ENCODE measurements at places on chromosomes 2 and 18. TPM values are rescaled to one million over a fixed set of nuclear protein-coding genes. Genes with fewer than 3 reads are reported as not detected.
A peak's percentile ranks its signal among the peaks of the same experiment; 100 is the strongest.

Gene SERPINB12
- 1.5 TPM for total RNA-seq

Gene SLC23A3
- 1.7 TPM for total RNA-seq

Gene RAB27B
- total RNA-seq = 35.9 TPM

Gene PROM2
- 59.7 TPM for total RNA-seq

Gene ALPG
- not detected for total RNA-seq

Gene UGT1A8
- 0.13 TPM for total RNA-seq

Gene SELENOI
- 29.3 TPM for total RNA-seq

Gene EEF1B2
- 243 TPM for total RNA-seq

Gene DSC1
- 1.1 TPM for total RNA-seq

GRCh38 chr2:25281941-25282340 is 59.8 kb downstream of the DNMT3A start:
- no peaks in the 10 kb centered on the region for H3K27me3 ChIP-seq
- no peak for DNase-seq
- no peak overlapping the region for H3K4me3 ChIP-seq
- H3K27ac ChIP-seq = no peak overlapping the region
- H3K4me1 ChIP-seq = peaks cover 24% of the 10 kb centered on the region

DNA sequence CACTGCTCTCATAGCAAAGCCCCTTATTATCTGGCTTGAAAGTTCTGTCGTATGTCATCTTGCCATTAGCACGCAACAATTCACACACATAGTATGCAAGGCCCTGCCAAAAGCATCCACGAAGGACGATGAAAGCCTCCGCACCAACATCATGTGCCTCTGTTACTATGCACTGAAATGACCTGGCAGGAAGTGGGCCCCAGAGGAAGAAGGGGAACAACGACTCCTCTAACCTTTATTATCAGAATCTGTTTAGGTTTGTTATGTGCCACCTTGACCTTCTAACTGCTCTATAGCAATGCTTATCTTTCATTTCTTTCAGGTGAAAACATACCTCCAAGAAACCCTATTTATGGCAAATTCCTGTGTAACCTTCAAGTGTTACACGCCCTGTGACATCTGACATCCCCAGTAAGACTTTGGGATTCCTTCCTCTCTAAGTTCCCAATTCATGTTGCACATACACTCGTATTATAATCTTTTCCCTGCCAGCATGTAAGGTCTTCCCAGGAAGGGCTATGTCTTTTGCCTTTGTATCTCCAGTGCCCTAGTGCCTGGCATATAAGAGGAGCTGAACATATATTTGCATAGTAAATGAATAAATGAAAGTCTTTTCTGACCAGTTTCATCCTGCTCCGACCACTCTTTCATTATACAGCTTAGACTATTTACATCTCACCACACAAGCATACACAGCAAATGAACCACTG is 7.0 kb upstream of the NDUFV2 start:
- H3K27me3 ChIP-seq = no peaks in the 10 kb centered on the region
- H3K4me3 ChIP-seq = no peak overlapping the region
- no peaks in the 10 kb centered on the region for H3K36me3 ChIP-seq
- DNase-seq = no peak
- no peak overlapping the region for H3K27ac ChIP-seq

DNA sequence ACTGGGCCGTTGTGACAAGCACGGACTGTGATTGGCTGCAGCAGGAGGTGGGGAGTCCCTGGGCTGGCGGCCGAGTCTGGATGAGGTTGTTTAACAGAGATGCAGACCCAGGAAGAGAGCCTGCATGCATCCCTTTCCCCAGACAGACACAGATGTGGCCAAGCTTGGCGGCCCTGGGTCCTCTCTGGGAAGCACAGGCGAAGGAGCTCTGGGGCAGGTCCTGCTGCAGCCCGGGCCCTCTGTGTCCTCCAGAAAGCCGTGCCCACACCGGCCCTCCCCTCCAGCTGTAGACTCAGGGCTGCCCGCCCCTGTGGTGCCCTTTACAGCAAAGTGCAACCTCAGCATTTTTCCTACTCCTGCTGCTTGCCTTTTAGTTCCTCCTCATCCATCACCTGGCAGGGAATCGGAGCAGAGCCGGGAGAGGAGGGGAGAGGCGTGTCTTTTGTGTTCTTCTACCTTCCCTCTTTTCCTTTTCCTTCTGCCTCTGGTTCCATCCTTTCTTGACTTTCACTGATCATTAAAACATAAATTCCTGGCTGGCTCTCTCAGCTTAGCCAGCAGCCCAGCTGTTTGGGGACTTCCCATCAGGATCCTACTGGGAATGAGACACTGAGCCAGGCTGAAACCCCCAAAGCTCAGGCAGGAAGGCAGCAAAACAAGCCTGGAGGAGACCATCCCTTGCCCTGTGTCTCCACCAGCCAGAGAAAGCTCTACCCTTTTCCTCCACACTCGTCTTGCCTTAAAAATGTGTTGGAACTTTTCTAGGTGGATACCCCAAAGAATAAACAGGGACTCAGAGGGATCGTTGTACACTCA is 75.0 kb downstream of the CTIF start:
- no peak overlapping the region for H3K4me3 ChIP-seq
- no peak overlapping the region for H3K27ac ChIP-seq
- H3K4me1 ChIP-seq = peaks cover 51% of the 10 kb centered on the region
- DNase-seq = no peak
- no peaks in the 10 kb centered on the region for H3K36me3 ChIP-seq

GRCh38 chr2:216519154-216519762 is 20.6 kb downstream of the RPL37A start:
- H3K4me3 ChIP-seq = no peak overlapping the region
- H3K36me3 ChIP-seq = no peaks in the 10 kb centered on the region
- H3K4me1 ChIP-seq = no peaks in the 10 kb centered on the region

DNA sequence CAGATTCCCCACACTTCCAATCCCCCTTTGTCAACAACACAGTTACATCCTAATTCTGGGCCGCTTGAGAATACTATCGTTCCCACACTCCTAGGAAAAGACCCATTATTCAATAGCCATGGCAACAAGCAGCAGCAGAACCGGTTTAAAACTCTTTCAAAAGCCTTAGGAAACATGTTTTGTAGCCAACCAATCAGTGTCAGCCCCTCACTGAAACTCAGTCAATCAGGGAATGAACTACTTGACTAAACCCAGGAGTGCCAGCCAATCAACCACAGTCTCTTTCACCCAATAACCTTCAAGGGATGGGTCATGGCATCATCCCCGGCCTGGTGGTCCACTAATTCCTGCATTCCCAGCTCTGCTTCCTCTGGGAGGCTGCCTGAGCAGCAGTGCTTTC is 204.8 kb upstream of the HS6ST1 start:
- no peaks in the 10 kb centered on the region for H3K4me1 ChIP-seq
- no peaks in the 10 kb centered on the region for H3K36me3 ChIP-seq
- H3K27me3 ChIP-seq = no peaks in the 10 kb centered on the region

DNA sequence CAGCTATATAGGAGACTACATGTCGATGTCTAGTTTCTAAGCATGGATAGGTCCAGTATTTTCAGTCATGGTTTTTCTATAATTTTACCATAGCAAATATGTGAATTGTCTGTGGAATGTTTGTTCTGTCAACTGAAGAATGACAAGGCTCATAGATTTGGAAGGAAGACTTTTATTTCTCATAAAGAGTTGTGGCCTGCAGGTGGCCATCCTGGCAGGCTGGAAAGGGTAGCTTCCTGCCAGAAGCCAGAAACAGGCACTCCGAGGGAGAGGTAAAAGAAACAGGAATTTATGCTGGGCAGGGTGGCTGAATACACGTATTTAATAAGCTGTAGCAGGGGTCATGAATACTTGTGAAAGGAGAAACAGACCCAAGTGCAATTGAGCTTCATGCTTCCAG is 182.1 kb downstream of the PARD3B start:
- H3K4me3 ChIP-seq = no peak overlapping the region
- H3K27me3 ChIP-seq = no peaks in the 10 kb centered on the region
- no peaks in the 10 kb centered on the region for H3K4me1 ChIP-seq
- H3K27ac ChIP-seq = no peak overlapping the region
- no peak for DNase-seq

DNA sequence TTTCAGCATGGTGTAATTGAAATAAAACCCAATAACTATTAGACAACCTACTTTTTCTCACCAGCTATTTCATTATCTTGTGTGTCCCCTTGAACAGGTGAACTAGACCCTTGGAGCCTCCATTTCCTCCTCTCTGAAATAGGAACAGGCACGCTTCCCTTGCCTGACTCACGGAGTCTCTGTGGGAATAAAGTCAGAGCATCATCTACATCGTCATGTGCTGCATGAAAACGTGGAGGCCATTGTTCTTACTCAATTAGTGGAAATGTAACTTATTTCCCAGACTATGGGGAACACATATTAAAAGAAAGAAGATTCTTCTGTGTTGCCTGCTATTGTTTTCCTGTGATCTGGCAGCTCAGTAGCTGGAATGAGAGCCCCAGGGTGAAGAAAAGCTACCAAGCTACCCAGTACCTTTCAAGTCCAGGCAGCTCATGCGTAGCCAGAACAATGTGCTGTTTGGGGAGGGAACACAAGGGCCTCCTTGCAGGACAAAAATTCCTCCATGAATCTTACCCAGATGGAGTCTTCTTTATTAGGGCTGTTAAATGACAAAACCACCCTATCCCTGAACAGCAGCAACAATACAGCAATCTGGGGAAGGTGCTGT is 59.8 kb downstream of the SOX11 start:
- H3K4me3 ChIP-seq = no peak overlapping the region
- H3K4me1 ChIP-seq = no peaks in the 10 kb centered on the region
- H3K36me3 ChIP-seq = no peaks in the 10 kb centered on the region
- DNase-seq = no peak
- no peaks in the 10 kb centered on the region for H3K27me3 ChIP-seq

GRCh38 chr18:31275722-31276463 is 42.1 kb upstream of the DSG1 start:
- no peak for DNase-seq
- no peaks in the 10 kb centered on the region for H3K4me1 ChIP-seq
- no peak overlapping the region for H3K4me3 ChIP-seq
- H3K27me3 ChIP-seq = no peaks in the 10 kb centered on the region

DNA sequence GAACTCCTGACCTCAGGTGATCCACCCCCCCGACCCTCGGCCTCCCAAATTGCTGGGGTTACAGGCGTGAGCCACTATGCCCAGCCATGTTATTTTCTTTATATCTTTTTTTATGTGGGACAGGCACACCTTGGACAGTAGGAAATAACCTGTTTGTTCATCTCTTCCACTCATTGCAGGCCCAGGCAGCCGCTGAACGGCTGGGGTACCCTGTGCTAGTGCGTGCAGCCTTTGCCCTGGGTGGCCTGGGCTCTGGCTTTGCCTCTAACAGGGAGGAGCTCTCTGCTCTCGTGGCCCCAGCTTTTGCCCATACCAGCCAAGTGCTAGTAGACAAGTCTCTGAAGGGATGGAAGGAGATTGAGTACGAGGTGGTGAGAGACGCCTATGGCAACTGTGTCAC is 8.4 kb downstream of the CAD start:
- DNase-seq = no peak
- no peaks in the 10 kb centered on the region for H3K4me1 ChIP-seq
- no peaks in the 10 kb centered on the region for H3K27me3 ChIP-seq
- no peak overlapping the region for H3K27ac ChIP-seq
- H3K4me3 ChIP-seq = no peak overlapping the region

DNA sequence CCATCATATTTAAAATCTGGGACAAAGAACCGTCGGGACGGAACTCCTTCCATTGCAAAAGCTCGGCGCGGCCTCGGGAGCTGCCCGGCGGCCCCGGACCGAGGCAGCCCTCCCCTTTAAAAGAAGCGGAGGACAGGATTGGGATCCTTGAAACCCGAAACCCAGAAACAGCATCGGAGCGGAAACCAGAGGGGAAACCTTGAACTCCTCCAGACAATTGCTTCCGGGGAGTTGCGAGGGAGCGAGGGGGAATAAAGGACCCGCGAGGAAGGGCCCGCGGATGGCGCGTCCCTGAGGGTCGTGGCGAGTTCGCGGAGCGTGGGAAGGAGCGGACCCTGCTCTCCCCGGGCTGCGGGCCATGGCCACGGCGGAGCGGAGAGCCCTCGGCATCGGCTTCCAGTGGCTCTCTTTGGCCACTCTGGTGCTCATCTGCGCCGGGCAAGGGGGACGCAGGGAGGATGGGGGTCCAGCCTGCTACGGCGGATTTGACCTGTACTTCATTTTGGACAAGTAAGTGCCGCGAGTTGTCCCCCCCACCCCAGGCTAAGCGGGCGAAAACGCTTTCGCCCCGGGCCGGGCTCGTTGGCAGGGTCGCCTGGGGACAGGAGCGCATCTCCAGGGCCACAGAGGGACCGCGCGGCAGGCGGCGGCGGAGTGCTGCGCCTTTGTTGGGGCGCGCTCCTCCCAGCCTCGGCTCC is at the start of gene ANTXR1:
TSS of gene ANTXR1 (plus strand) at position 38 of the 698 bp plus-strand sequence. CDS start at position 359, 321 bp downstream.
- DNase-seq = no peak
- H3K27me3 ChIP-seq = peaks cover 22% of the 10 kb centered on the region
- H3K4me1 ChIP-seq = no peaks in the 10 kb centered on the region
- H3K4me3 ChIP-seq = peak within 1 kb of the TSS; percentile 47

GRCh38 chr2:234292205-234292961 is 204.5 kb downstream of the ARL4C start:
- no peak overlapping the region for H3K4me3 ChIP-seq
- no peak overlapping the region for H3K27ac ChIP-seq
- no peak for DNase-seq
- H3K36me3 ChIP-seq = no peaks in the 10 kb centered on the region
- no peaks in the 10 kb centered on the region for H3K27me3 ChIP-seq
- H3K4me1 ChIP-seq = peaks cover 10% of the 10 kb centered on the region

DNA sequence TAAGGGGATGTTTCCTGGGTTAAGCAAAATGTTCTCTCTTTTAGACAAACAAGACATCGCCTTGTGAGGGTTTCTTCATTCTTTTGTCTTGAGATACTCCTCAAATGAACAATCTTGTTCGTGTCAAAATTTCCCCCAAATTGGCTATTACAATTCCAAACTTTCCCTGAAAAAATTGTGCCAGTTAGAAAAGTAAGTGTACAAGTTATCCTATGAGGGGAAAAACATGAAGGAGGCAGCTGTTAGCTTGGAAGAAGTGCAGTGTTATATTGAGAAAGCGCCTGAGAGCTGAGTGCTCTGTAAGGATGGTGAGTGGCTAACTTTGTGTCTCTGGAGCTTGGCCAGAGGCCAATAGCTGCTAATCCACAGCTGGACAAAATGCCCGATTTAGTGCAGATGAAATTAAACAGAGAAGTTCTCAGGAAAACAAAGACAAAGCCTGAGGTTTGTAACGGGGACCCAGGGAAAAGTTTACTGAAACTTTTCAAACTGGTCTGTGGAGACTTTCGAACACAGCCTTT is 14.1 kb upstream of the PLEKHH2 start:
- no peaks in the 10 kb centered on the region for H3K4me1 ChIP-seq
- peak overlapping the region; percentile 48 for H3K27ac ChIP-seq
- no peaks in the 10 kb centered on the region for H3K27me3 ChIP-seq
- no peak for DNase-seq
- H3K4me3 ChIP-seq = no peak overlapping the region
- no peaks in the 10 kb centered on the region for H3K36me3 ChIP-seq

DNA sequence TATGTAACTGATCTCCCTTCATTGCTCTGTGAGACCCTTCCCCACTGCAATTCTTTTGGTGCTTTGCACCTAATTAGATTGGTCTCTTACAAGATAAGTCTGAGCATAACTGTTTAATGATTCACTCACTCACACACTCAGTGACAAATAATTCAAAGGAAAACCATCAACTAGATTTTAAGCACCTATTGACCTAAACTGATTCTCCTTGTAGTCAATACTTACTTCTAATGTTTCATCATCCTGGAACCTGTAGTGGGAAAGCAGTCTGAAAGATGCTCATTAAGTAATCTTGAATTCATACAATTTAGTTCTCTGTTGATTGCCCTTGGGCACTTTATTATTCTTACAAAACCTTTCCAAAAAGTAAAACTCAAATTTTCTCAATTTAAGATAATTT is 74.3 kb upstream of the COL5A2 start:
- H3K36me3 ChIP-seq = no peaks in the 10 kb centered on the region
- no peaks in the 10 kb centered on the region for H3K27me3 ChIP-seq
- DNase-seq = no peak
- no peak overlapping the region for H3K4me3 ChIP-seq
- H3K27ac ChIP-seq = peak overlapping the region; percentile 42

GRCh38 chr18:34767601-34768027 is 57.5 kb downstream of the DTNA start:
- H3K27ac ChIP-seq = no peak overlapping the region
- no peaks in the 10 kb centered on the region for H3K36me3 ChIP-seq
- no peaks in the 10 kb centered on the region for H3K27me3 ChIP-seq
- DNase-seq = no peak
